Activated CD4-positive, alpha-beta T cell treated with anti-CD3 and anti-CD28 coated beads, Interleukin-2, amount 50 U/mL, for 24 hours (primary cell): ENCODE measurements at places on chromosomes 16 and 17.

GRCh38 chr16:2779978-2780898 lies 3.2 kb upstream of the ELOB start:
- DNase-seq, result no peak

DNA sequence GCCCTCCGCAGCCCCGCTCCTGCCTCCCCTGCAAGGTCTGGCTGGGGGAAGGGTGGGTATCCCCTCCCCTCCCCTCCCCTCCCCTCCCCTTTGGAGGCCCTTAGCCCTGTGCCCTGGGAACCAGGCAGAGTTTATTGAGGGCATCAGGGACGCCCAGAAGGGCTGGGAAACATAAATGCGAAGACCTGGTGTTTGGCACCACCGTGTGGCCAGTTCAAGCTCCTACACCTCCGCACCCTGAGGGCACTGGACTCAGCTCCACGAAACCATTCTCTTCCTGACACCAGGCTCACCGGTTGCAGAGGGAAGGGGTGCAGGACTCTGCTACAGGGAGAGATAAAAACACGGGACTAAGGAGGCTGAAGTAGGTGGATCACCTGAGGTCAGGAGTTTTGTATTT lies 1.0 kb upstream of the AIPL1 start:
- peak; percentile 39 for DNase-seq

DNA sequence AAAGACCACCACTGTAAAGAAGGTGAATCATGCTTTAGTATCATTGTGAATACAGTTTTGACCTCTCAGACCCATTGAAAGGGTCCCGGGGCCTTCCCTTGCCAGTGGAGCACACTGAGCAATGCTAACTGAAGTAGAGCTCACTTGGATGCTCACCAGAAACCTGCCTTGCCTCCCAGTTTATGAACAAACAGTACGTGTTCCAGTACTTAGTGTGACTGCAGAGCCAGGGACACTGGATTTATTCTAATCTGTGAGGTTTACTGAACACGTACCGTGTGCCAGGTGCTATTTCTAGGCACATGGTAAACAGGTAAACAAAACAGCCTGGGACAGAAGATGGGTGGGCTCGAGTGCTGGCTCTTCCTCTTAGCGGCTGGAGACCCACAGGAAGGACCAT lies 79.6 kb downstream of the FOXL1 start:
- no peak for DNase-seq

- DNase-seq, result no peak
Measured at GRCh38 chr17:57601143-57601735, 143.9 kb downstream of the CCDC182 start.

GRCh38 chr17:28133562-28133970 lies 91.1 kb downstream of the NLK start:
- no peak for DNase-seq

GRCh38 chr17:51700011-51700760 lies 439.8 kb downstream of the UTP18 start:
- no peak for DNase-seq

- DNase-seq, result no peak
Measured at GRCh38 chr16:82031116-82032084, 3.7 kb upstream of the HSD17B2 start.

GRCh38 chr17:73371285-73371684 lies 59.5 kb upstream of the CDC42EP4 start:
- DNase-seq, result no peak

DNA sequence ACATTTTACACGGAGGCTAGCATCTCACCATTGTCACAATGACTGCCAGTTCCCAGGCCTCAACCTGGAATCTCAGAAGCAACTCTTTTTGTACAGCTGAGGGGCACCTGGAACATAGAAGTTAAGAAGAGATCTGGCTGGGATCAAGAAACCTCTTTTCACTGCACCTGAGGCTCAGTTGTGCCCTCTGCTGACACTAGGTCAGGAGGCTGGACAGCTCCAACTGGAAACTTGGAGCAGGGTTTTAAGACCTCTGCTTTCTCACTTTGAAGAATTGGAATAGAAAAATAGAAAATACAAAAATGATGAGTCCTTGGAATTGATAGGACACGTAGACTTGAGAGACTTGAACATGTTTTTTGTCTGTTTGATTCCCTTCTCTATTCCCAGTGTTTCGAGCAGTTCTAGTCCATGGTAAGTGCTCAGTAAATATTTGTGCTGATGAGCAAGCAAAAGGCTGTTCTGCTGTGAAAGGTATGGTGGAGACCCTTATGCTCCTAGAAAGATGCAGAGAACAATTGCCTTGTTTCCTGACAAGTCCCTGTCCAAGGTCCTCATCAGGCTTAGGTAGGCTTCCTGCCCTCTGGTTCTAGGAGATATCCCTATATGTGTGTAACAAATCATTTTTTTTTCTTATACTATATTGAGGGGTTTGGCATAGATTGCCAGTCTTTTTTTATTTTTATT lies 13.6 kb upstream of the PPM1D start:
- no peak for DNase-seq

GRCh38 chr17:37844158-37844976 lies 79.8 kb upstream of the TBC1D3K start:
- peak; percentile 39 for DNase-seq

DNA sequence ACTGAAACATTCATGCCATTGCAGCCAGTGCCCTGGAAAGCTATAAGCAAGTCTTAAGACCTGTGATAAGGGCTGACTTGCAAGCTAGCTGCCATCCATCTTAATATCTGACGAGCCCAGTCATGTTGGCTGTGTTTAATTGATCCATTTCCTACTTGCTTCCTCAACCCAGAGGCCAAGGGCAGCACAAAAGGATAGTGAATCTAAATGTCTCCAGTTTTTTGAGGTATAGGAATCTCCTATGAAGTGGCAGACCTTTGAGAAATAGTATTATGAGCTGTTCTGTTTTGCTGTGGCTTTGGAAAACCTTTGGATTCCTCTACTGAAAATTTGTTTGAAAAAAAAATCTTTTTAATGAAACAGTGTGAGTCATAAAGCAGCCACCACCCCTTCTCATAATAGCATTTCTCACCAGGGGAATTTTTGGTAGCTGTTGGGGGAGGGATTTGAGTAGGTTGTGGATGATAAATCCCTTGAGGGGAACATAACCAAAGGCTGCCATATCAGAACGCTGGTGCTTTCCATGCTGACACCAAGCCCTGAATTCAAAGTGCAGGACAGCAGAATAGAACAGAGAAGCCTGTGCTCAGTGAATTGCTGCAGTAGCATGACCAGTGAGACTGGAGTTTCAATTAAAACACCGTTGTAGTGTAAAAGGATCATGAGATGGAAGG lies 12.9 kb downstream of the ZNRF1 start:
- no peak for DNase-seq

- no peak for DNase-seq
Measured at GRCh38 chr16:56651586-56651985, at the start of gene MT1B. TSS of gene MT1B (plus strand) at chr16:56651886. CDS start at chr16:56651954, 68 bp downstream.

- DNase-seq, result peak; percentile 66
Measured at GRCh38 chr17:2195729-2196128, 107.9 kb downstream of the SMG6 start.

GRCh38 chr17:76053246-76054111 lies 18.8 kb downstream of the SRP68 start:
- no peak for DNase-seq

GRCh38 chr17:8032442-8032841 lies 6.4 kb upstream of the ALOX15B start:
- no peak for DNase-seq

- no peak for DNase-seq
Measured at GRCh38 chr16:88886845-88887521, 20.5 kb upstream of the PABPN1L start.

DNA sequence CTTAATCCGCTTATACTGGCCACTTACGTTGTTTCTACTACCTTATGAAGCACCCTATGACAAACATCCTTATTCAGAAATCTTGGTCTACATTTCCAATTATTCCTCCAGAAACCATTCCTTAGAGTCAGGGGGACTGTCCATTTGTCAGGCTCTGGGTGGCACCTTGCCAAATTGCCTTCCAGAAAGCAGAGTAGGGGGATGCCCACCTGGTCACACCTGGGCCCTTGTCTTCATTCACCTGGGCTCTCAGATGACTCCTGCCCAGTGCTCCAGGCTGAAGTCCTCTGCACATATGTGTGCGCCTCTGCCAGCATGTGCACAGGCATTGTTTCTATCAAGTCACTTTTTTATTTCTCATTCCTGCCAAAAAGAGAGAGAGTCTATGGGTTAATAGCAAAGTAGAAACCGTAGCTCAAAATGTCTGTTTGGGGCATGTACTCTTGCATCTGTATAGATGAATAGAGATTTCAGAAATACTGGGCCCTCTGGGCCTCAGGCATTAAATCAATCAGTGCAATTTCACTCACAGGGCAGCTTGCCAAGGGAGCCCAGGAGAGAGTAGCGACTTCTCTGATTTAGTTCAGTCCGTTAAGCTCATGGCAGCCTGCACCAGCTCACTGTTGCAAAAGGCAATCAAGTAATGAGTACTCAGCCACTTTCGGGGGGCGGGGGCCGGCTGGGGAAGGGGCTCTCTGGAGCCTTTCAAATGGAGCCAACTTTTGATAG lies 104.7 kb downstream of the SOCS1 start:
- DNase-seq, result no peak

DNA sequence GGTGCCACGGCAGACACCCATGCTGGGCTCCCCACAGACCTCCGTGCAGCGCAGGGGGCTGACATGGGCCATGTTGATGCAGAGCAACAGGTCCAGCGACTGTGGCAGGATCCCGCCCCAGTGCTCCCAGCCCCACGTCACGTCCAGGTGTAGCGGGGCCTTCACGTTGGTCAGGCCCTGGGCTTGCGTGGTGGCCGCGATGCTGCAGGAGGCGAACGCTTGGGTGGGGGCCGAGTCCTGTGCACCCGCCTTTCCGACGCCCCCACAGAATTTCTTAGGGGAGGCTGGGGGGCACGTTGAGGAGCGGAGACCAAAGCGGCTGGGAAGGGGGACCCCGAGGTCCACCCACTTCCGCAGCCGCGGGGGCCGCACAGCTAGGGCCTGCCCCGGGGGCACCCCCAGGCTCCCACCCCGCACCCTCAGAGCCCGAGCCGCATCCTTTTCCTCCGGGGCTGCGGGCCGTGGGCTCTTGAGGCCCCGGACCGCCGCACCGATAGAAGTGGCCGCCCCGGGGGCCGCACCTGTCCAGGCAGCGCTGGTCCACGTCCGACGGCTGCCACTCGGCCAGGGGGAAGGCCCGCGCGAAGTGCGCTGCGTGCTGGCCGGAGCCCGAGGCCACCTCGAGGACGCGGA lies 416 bp downstream of the METTL26 start:
- DNase-seq, result no peak

DNA sequence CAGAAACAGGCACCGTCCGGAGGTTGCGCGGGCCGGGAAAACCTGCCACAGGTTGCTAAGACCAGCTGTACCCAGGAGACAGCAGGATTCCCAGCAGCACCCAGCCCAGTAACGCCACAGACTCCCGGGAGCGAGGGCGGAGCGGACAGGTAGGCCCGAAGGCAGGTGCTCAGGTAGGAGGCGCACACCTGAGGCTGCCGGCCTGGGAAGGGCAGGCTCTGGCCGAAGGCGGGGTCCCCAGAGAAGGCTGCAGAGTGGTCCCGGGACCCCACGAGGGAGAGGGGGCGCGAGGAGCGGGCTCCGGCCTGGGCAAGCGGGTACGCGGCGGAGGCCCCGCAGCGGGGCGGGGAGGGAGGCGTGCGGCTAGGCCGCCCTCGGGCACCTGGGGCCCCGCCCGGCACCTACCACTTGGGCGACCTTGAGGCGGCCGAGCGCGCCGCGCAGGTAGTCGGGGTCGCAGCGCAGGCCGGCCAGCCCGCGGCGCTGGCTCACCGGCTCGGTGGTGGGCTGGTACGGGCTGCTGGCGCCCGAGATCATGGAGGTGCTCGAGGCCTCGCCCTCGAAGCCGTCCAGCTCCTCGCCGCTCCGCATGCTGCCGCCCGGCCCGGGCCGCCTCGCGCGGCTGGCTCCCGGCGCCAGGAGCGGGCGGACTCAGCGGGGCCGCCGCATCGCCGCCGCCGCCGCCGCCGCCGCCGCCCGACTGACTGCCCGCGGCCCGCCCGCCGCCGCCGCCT lies 441 bp downstream of the CMTM4 start:
- DNase-seq, result no peak

GRCh38 chr16:85569615-85570212 lies 43.4 kb upstream of the GSE1 start:
- DNase-seq, result no peak

DNA sequence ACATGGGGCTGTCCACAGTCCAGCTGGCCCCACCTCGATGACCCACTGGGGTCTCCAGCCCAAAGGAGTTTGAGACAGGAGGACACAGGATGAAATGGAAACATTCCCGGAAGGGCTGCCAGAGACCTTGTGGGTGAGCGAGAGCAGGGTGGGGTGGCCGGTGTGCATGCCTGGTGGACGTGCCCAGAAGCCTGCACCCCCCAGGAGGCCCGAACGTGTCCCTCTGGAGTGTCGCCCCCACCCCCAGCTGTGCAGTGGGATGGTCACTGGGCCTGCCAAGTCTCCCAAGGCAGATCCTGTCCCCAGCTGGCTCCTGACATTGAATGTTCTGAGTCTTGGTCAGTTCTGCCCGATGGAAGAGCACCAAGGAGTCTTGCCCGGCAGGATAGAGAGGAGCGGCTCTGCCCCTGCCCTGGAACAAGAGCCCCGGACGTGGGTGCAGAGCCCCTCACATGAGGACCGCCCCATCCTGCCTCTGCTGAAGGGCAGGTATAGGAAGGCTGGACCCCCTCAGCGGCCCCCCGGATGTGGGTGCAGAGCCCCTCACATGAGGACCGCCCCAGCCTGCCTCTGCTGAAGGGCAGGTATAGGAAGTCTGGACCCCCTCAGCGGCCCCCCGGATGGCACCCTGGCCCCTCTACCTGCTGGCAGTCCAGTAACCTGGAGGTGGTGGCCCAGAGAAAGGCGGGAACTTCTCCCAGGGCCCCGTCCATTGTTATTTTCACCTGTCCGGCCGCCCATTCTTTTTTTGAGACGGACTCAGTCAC lies 3.1 kb upstream of the CAPN15 start:
- no peak for DNase-seq

DNA sequence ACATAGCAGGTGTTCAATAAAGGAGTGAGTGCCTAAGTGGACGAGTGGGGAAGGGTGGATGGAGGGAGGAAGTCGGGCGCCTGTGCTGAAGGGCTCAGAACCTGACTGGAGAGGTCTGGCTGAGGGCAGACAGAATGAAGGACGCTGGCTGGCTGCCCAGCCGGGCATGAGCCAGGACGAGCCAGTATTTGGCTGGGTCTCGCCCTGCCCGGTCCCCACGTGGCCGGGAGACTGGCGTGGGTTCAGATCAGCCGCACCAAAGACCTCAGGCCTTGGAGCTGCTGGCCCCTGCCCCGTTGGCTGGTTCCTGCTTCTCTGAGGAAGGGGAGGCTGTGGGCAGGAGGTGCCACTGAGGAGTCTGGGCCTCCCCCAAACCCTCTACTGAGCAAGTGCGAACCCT lies 79.8 kb downstream of the ENGASE start:
- no peak for DNase-seq

- DNase-seq, result no peak
Measured at GRCh38 chr16:19745286-19746010, 27.4 kb downstream of the IQCK start.

GRCh38 chr17:77877036-77877435 lies 81.5 kb upstream of the TNRC6C start:
- DNase-seq, result no peak

DNA sequence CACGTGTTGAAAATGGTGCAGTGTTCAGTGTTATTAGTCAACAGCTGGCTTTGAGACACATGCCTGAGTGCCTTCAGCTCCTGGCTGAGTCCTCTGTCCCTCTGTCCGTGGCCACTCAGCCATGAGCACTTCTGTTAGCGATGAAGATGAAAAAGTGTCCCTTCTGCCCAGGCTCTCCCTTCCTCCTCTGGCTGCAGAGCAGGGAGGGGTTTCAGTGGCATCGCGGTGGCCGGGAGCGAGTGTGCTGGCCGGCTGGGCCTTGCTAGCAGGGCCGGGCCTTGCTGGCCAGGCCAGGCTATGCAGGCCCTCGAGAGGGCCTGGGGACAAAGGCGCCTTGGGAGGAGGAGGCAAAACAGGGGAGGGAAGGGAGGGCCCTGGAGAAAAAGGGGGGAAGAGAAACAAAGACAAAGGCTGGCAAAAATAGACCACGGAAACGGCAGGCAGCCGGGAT lies 47.7 kb downstream of the CMIP start:
- no peak for DNase-seq
